Left ventricle myocardium superior (tissue), 1 donor: ENCODE measurements at places on chromosomes 5 and 9. TPM values are rescaled to one million over a fixed set of nuclear protein-coding genes. Genes with fewer than 3 reads are reported as not detected.

DNA sequence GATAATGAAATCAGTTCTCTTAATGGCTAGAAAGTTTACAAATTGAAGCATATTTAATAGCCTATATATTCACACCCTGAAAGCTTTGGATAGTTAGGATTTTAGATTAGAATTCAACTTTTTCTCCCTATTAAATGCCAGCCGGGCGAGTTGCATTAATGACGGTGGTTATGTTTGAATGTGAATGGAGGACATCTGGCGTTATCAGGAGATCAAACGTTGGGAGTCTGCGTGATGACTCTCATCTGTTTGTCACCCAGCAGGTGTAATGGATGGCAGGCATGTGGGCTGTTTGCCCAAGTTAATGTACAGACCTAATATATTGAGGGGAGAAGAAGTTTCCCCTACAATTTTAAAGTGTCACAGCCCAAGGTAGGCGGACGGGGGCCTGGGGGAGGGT is 1227.7 kb upstream of the WWC1 start:
- DNase-seq: no peak

- no peak for DNase-seq
Measured at GRCh38 chr9:25936031-25936430, 257.8 kb upstream of the TUSC1 start.

DNA sequence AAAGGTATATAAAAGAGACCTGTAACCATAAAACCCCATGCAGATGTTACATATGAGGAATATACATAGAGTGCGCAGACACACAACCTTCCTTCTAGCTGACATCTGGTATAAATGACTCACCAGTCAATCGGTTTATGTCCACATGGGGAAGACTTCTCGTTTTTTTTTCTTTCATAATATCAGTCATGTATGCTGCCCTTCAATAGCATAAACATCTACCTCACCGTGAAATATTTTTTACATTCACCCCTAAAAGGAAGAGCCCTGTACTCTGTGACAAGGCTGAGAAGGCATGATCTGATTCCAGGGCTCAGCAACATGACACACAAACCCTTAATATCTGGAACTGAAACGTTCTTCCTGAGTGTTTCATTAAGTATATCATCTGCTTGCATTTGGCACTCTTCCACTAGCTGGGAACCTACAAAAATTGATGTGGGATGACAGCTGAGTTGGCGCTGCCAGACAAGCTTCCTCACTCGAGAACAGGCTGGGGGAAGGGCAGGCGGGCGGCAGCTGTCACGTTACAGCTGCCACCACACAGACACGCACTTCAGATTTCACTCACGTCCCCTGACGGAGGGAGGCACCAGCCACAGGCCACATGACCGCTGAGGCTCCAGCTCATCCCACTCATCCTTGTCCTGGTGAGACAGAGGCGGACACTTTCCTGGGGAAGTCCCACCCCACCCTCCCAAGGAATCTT is 74.2 kb downstream of the SHB start:
- peak; percentile 86 for DNase-seq

The UBTD2 gene
- 8.7 TPM for total RNA-seq

- no peak for DNase-seq
Measured at GRCh38 chr5:111584651-111585050, 72.3 kb upstream of the STARD4 start.

GRCh38 chr5:109786206-109786855 is 96.6 kb downstream of the MAN2A1 start:
- no peak for DNase-seq

DNA sequence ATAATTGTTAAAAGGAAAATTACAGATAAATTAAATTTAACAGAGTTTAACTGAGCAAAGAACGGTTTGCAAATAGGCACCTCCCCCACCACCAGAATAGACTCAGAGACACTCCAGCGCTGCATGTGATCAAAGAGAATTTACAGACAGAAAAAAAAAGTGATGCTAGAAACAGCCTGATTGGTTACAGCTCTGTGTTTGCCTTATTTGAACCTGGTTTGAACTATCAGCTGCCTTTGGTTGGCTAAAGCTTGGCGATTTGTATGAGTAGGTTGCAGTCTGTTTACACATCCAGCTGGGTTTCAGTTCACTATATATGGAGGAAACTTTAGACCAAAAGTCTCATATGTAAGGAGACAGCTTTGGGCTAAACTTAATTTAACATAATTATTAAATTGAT is 249.1 kb downstream of the ENC1 start:
- DNase-seq: no peak

GRCh38 chr9:70468291-70468690 is 53.8 kb upstream of the KLF9 start:
- DNase-seq: no peak
